ENCODE measurements at places on chromosomes 12 and 14.

GRCh38 chr14:45003924-45004323 is 41.9 kb downstream of the TOGARAM1 start:
- DNase-seq: no peak

- DNase-seq: peak; percentile 85
Measured at GRCh38 chr12:18690653-18691052, 47.2 kb downstream of the PLCZ1 start.

DNA sequence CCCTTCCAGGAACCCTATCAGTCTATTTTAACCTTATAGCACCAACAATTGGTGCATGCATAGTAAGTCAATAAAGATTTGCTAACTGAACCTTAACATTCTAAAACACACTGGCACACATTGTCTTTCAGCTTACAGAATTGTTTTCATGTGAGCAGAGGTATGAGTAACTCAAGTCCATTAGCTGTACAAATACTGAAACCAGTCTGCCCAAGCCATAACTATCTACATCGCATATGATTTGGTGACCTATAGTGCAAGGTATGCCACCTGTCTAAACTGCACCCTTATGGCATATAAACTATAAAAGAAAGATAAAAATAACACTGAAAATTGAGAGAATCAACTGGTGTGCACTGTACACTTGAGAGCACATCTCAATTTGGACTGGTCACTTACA is 34.8 kb downstream of the SBNO1 start:
- DNase-seq: no peak

DNA sequence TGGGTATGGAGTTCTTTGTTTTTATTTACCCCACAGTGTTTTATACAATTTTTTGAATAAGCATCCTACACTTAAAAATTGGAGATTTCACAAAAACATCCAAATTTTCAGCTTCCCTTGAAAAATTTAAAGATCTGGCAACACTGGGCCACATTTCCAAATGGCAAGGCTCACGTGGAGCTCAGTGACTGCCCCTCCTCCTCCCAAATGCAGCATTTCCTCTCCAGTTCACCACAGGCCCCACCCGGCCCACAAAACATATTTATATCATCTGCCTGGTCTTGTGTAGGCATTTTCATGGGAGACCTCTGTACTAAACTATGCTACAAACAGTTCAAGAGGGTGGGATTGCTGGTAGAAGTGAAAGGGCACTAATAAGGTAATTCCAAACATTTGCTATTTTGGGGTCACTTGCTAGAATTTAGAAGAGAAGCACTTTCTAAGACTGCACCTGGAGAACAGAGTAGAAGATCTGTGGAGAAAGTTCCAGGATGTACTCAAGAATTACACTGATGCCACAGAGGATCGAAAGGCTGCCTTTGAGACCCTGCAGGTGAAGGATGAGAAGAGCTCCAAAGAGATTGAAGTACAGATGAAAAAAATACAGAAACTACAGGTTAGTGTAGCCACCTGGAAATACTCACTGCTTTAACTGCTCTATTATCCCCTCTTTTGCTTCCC is 7.3 kb downstream of the FKBP11 start:
- DNase-seq: no peak

DNA sequence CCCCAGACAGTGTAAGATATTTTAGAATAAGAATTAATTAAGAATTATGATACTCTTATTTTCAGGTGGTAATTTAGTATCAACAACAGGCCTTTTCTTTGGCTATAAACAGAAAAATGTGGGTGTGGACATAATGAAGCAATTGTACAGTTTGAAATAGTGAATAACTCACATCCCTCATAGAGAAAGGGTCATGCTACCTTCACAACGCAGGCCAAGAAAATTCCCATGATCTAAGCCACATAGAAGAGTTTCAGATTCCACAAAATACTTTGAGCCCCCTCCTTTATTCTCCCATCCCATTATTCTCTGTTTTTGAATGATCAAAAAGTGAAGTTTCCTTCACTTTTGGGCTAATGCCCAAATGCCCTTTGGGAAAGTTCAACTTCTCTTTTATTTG is 23.5 kb upstream of the DHRS7 start:
- no peak for DNase-seq

GRCh38 chr12:104294927-104295668 is 8.4 kb upstream of the EID3 start:
- no peak for DNase-seq

DNA sequence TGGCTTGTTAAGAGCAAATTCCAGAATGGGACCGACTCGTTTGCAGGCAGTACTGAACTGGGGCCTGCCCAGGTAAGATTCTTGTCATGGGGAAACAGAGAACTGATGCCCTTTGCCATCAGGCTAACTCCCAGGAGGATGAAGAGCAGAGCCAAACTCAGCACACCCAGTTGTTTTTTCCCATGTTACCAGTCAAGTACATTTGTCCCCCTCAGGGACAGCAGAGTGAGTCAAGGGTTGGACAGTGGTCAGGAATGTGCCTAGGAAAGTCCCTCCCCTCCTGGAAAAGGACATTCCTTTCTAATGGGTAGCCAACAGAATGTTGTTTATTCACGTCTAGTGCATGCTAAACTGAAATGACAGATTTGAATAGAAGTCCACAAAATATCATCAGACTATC is 1.6 kb downstream of the ART4 start:
- DNase-seq: peak; percentile 66

All from iris pigment epithelial cell (primary cell).